Colonic mucosa (tissue), 4 donors: ENCODE measurements at places on chromosomes 6 and 20. TPM values are rescaled to one million over a fixed set of nuclear protein-coding genes. Genes with fewer than 3 reads are reported as not detected.

GRCh38 chr6:20202324-20202658 lies 10.0 kb downstream of the MBOAT1 start:
- no peak for DNase-seq

DNA sequence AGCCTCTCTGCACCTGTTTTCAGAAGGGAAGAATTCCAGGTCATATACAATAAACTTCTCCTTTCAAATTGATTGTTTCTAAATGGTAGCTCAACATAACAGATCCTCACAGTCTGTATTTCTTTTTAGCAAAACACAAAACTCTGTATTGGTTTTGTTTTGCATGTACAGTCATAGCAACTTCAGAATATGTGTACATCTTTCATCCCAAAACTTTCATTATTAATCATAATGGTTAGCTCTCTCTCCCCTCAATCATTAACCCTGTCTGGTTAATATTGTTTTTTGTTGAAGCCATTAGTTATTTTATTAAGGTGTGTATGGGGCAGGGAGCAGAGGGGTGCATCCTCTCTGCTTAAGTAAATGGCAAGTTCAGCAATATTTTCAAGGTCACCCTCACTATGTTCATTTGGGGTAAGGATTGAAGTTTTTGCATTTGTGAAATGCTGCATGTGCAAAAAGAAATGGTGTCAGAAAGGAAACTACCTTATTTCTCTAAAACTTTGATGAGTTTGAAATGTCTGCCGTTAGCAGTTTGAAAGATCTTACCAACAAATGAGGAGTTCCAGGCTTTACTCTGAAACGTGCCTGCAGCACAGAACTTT lies 136.8 kb upstream of the BTBD3 start:
- DNase-seq = no peak

DNA sequence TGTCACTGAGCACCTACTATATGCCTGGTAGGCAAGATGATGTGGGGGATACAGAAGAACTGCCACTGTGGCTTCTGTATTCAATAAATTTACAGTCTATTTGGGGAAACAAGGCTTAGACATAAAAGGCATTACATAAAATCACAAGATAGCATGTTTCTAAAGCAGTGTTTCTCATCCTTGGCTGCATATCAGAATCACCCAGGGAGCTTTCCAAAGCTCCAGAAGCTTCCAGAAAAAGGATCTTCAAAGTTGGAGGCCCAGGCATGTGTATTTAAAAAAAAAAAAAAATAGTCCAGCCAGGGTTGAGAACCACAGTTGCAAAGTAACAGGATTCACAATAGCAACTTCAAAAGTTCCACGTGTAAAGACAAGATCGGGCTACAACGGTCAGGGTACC lies 112.4 kb upstream of the SPACA1 start:
- no peak for DNase-seq

- no peak for DNase-seq
Observed at GRCh38 chr20:18360635-18361034, 72.3 kb downstream of the ZNF133 start.

GRCh38 chr6:111848262-111848812 lies 24.9 kb downstream of the FYN start:
- no peak for DNase-seq

DNA sequence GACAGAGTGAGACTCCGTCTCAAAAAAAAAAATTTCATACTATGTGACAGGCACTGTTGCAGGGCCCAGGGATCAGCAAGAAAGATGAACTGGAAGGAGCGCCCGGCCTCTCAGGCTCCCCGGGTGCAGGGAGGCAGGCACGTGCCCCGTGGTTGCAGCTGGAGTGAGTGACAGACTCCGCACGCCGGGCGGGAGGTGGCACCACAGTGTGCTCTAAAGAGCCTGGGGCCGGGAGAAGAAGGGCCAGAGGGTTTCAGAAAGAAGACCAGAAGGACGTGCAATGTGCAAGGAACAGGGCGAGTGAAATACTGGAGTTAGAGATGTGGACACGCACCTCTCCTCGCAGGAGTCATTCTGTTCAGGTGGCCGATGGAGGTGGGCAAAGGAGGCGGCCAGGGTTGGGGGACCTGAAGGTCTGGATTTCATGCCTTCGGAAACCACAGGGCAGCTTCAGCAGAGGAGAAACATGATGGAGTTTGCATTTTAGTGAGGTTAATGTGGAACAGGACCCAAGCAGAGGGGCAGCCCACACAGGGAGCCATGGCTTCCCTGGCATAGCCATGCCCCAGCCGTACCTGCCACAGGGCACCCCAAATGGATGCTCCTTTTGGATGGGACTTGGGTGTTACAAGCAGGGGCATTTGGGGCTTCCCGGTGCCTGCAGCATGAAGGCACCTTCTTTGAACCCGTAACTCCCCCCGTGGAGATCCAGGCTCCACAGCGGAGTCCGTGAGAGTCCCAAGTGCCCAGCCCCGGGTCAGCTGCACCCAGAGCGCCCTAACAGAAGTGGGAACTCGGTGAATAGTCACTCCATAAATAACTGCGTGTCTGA lies 226.2 kb downstream of the ERMARD start:
- no peak for DNase-seq

GRCh38 chr6:82072121-82072521 lies 175.4 kb downstream of the IBTK start:
- DNase-seq = no peak

GRCh38 chr20:33291830-33292355 lies 8.9 kb downstream of the BPIFB1 start:
- peak; percentile 41 for DNase-seq

DNA sequence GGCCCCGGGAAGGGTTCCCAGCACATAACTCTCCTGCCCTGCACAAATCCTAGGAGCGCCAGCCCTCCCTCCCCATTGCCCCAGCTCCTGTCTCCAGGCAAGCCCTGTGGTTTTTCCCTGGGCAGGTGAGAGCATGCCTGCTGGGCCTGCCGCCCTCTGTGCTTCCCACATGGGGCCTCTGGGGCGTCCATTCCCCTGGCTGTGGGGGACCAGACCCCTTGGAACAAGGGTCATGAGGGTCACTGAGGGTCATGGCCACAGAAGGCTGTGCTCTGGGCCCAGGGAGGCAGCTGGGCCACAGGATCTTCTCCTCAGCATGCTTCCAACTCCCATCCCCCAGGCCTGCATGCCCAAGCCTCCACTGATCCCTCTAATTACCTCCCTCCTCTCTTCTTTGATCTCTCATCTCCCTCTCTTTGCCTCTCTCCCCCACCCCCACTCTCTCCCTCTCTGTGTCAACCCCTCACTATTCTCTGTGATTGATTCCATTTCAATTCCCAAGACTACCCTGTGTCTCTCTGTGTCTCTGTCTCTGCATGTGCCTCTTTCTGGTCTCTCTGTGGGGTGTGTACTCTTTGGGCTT lies 6.1 kb downstream of the MDFI start:
- no peak for DNase-seq

- no peak for DNase-seq
Observed at GRCh38 chr6:149209871-149210775, 107.4 kb upstream of the TAB2 start.

HBS1L gene
- total RNA-seq = 59.7 TPM

VSX1 gene
- total RNA-seq = not detected

FERMT1 gene
- 68.8 TPM for total RNA-seq

GOPC gene
- 21.0 TPM for total RNA-seq

OPRM1 gene
- not detected for total RNA-seq
